ENCODE measurements at places on chromosomes 6 and 20.
A peak's percentile ranks its signal among the peaks of the same experiment; 100 is the strongest.

- DNase-seq = no peak
These were observed 629.8 kb upstream of the AGPAT4 start for GRCh38 chr6:161903584-161904212.

GRCh38 chr6:145309842-145310535, 425.3 kb downstream of the EPM2A start:
- peak; percentile 17 for DNase-seq

- no peak for DNase-seq
These were observed 464.2 kb downstream of the QKI start for GRCh38 chr6:163878698-163879097.

DNA sequence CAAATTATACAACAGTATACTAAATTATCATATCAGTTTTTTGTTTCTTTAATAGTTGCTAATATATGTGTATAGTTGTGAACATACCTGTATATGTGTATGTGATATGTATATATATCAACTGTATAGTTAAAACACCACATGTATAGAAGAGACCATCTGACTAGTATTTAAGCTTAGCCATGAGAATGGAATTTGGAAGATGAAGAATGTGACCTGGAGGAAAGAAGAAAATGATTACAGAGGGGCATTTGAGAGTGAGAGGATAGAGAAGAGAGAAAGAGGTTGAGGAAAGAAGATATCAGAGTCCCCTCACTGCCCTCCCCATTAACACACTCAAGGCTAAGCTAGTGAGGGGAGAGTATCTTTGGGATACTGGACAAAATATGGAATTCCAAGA, 335.9 kb downstream of the BCKDHB start:
- no peak for DNase-seq

DNA sequence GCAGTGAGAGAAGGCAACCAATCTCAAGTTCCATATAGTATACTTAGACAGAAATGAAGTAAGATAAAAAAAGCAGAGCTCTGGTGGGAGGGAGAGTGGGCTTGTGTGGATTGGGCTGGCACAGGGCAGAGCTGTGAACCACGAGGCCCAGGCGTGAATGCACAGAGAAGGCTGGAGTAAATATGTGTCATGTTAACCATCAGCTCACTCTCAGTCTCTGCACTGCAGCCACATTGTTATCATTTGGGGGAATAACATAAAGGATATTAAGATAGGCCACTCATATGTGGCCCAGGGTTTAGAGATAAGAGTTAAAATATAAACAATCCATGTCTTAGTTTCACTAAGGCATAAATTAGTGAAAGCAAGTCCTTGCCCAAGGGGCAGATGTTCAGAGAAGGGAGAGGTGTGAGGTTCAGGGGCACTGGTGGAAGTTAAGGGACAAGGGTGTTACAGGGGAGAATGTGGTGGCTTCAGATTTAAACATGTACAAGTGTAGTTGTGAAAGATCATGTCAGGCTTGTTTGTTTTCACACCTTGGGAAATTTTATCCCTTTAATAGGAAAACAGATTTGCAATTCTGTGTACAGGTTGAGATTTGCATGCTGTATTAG, 14.4 kb downstream of the GMPR start:
- DNase-seq = no peak

DNA sequence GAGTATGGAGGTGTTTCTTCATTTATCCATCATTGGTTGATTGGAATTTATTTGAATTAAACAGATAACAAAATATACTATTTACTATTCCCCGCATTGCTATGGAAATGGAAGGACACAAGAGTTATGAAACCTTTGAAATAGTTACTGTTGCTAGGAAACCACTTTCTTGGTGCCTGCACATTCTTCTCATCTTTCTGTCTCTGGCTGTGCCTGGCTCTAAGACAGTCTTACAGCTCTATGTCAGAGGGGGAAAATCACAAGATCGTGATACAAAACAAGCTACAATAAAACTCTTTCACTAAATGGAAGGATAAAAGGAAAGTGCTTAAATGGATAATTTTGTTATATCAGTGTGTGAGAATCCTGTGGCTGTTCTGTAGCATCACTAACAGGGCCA, 453.0 kb downstream of the LMBRD1 start:
- DNase-seq = peak; percentile 1

DNA sequence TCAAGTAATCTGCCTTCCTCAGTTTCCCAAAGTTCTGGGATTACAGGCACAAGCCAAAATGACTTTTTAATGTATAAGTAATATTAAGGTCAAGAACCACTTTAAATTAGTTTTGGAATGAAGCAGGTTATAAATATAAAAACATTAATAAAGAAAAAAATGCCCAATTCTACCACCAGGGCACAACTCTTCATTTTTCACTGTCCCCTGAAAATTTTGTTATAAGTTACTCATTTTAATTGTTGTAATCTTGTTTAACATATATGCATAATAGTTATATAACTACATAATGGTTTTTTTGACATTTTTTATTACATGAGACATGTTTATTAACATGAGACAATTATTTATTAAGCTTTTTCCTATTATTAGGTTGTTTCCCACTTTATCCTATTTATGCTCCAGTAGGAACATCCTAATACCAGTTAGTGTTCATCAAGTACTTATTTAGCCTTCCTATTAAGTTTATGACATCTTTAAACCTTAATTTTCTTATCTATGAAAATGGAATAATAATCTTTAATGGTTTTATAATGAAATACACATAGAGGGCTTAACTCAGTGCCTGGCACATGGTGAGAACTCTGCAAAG, 182.1 kb upstream of the SCGN start:
- DNase-seq = no peak

GRCh38 chr6:110965629-110966229, 7.2 kb downstream of the GTF3C6 start:
- no peak for DNase-seq

- DNase-seq = no peak
These were observed 284.8 kb downstream of the BTBD9 start for GRCh38 chr6:38354905-38355304.

- DNase-seq = no peak
These were observed 98.7 kb downstream of the ZMYND8 start for GRCh38 chr20:47257771-47258170.

DNA sequence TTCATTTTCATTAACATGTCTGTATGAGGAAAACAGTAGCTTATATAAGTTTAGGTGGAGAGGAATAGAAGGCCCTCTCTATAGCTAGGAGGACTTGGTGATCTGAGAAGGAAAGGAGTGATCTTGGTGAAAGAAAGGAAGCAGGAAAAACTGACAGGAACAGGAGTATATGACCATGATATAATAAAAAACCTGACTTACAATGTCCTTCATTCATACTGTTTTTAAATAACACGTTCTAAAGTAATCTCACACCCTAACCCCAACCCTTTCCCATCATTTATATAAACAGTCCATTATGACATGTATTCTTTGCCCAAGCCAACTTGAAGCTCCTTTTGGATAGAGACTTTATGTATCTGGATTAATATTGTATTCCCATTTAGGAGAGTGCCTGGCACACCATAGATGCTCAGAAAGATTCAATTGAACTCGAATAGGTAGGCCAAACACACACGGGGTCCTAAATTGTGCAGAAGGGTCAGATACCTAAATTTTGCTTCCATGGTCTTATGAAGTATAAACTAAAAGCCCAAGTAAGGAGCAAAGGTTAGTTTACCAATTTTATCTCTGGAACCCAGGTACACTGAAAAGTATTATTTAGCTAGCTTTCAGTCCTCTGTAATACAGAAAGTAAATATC, 75.9 kb downstream of the OR2B2 start:
- no peak for DNase-seq

- DNase-seq = no peak
These were observed 75.0 kb downstream of the PTPN1 start for GRCh38 chr20:50585214-50585613.

GRCh38 chr6:138692058-138692977, 81.3 kb upstream of the CCDC28A start:
- peak; percentile 96 for DNase-seq

- no peak for DNase-seq
These were observed 725.3 kb downstream of the COL12A1 start for GRCh38 chr6:74480561-74480960.

- no peak for DNase-seq
These were observed 29.4 kb downstream of the COL20A1 start for GRCh38 chr20:63322146-63322932.

DNA sequence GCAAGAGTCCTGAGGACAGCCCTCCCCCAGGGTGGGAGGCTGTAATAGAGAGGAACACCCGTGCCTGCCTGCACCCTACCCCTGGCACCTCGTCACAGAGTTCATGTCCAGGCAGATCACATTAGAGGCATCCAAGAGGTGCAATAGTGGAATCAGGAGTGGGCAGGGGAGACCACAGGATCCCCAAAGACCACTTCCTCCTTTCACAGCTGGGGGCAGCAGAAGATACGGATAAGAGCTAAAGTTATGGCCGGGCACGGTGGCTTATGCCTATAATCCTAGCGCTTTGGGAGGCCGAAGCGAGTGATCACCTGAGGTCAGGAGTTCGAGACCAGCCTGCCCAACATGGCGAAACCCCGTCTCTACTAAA, 1.5 kb upstream of the CAPN11 start:
- DNase-seq = no peak

- no peak for DNase-seq
These were observed 488.7 kb upstream of the NRSN1 start for GRCh38 chr6:23637296-23637695.

DNA sequence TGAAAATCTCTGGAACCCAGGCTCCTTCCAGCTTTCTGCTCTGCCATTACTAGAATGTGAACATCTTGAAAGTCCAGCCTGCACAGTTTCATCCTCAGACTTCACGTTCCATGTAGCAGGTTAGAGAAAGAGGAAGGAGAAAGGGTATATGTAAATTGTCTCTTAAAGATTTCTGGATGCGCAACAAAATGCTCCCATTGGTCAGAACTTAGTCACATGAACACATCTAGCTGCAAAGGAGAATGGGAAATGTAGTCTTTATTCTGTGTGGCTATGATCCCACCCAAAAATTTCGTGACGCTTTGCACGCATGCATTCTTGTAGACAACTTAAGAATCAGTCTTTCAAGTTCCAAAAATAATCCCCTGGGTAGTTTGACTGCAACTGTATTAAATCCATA, 46.4 kb upstream of the CHD6 start:
- peak; percentile 9 for DNase-seq

DNA sequence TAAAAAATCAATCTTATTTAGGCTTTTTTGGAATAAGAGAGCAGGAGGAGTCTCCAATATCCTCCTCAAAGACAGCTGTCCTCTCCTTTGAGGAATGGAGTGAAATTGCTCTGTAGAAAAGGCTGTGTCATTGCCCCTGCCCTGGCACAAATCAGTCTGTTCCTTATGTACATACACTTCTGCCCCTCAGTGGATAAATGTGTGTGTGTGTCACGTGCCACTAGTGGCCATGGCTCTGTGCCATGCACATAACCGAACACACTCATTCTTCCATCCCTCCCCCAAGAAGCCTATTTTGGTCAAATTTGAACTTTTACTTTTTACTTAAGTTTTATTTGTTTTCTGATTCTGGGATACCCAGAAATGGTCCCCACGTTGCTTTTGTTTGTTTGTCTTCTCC, 49.2 kb downstream of the ANKS1A start:
- no peak for DNase-seq

GRCh38 chr6:21110684-21111083, 482.9 kb upstream of the SOX4 start:
- no peak for DNase-seq

- no peak for DNase-seq
These were observed 20.5 kb upstream of the DSN1 start for GRCh38 chr20:36794116-36794474.

DNA sequence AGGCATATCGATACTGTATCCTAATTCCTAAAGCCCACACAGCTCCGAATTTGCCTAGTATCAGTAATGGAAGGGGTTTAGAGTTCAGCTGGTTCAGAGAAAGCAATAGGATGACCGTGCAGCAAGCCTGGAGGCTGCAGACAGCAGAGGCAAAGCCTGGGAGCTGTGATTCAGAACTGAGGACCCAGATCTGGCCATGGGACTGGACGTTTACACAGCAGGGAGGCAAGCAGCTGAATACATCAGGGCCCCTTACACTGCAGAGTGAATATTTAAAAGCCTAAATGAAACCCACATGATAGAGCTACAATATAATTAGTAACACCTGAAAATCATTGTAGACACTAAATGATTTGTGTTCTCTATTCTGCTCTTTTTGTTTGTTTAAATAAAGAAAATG, 38.0 kb downstream of the ELOVL2 start:
- no peak for DNase-seq

- peak; percentile 79 for DNase-seq
These were observed 6.3 kb downstream of the OSER1 start for GRCh38 chr20:44204156-44204831.

DNA sequence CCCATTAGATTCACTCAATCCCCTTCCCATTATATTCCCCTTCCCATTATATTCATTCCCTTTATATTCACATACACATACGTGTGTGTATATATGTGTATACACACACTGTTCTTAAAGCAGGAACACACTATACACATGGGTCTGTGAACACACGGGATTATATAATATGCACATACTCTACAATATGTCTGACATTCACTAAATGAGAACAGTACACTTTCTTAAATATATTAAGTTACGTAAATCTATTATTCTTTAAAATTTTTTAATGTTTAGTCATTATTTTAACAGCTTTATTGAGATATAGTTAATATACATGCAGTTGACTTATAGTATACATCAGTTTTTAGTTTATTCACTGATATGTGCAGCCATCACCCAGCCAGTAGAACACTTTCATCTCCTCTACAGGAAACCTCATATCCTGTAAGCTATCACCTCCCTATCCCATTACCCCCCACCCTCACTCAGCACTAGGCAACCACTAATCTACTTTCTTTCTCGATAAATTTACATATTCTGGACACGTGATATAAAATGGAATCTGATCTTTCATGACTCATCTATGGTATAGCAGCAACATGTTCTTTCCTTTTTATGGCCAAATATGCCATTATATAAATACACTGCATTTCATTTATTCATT, 13.9 kb upstream of the SUMO4 start:
- DNase-seq = no peak

GRCh38 chr6:107864226-107865127, 40.4 kb upstream of the SCML4 start:
- no peak for DNase-seq

DNA sequence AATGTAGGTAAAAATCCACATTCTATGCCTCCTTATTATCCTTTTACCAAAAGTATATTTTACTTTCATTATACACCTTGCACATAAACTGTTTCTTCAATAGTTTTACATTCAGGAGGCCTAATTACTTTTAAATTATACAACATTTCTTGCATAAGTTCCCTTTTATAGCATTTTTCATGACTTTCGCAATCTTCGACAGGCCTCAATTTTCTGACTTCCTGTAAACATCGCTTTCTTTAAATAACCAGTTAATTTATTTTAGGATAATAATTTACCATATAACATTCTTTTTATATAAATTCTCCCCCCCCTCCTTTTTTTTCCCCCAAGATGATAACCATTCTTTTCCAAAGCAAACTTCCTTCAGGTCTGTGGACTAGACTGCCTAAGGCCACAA, 9.2 kb downstream of the SLC35A1 start:
- no peak for DNase-seq

GRCh38 chr20:23084282-23084844, 1.8 kb downstream of the CD93 start:
- DNase-seq = no peak

GRCh38 chr6:111031151-111031550, 49.3 kb downstream of the RPF2 start:
- DNase-seq = no peak
